ENCODE measurements at places on chromosomes 7 and 10.

- DNase-seq, result peak; percentile 54
Observed at GRCh38 chr10:83607959-83608745, 531.2 kb upstream of the GHITM start.

- peak; percentile 85 for DNase-seq
Observed at GRCh38 chr7:519484-520390, at the start of gene PDGFA. TSS of gene PDGFA (minus strand) at chr7:519846. CDS start at chr7:519001, 845 bp downstream.

DNA sequence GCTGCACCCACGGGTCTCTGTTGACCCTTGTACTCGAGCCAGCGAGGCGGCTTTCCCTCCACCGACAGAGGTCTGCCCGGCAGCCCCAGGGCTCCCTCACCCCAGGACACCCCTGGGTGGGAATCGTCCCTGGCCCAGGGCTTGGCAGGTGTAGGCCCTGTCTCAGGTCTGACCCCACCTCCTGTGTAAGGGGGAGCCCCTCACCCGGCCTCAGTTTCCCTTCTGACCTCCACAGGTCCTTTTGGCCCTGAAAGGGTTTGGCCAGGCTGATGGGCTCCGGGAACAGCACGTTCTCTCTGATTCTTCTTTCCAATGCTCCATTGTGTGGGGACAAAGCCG is 25.0 kb upstream of the ELFN1 start:
- no peak for DNase-seq

GRCh38 chr7:112462236-112462635 is 12.0 kb downstream of the IFRD1 start:
- DNase-seq, result peak; percentile 90

DNA sequence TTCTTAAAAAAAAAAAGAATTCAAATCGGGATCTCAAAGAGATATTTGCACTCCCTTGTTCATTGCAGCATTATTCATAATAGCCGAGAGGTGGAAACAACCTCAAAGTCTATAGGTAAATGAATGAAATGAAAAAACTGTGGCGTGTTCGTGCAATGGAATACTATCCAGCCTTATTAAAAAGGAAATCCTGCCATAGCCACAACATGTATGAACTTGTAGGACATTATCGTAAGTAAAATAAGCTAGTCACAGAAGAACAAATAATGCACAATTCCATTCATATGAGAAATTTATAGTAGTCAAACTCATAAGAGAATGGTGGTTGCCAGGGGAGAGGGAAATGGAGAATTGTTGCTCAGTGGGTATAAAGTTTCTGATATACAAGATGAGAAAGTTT is 37.9 kb downstream of the GRK5 start:
- no peak for DNase-seq

DNA sequence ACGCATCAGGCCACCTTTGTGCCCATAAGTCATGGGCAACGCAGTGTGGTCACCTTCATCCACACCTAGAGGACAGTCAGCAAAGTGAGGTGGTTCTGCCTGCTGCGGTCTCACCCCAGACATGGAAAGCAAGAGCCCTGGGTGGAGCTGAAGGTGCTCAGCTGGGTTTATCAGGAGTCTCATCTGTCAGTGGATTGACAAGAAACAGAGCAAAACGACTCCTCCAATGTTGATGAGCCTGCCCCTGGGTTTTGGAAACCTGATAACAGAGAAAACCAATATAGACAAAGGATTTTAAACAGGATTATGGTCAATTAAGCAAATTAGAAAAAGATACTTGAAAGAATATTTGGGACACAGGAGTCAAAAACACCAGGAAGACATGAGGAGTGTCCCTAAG is 229.3 kb upstream of the PRSS58 start:
- no peak for DNase-seq

GRCh38 chr7:129535896-129536295 is 33.6 kb downstream of the SMKR1 start:
- DNase-seq, result no peak

DNA sequence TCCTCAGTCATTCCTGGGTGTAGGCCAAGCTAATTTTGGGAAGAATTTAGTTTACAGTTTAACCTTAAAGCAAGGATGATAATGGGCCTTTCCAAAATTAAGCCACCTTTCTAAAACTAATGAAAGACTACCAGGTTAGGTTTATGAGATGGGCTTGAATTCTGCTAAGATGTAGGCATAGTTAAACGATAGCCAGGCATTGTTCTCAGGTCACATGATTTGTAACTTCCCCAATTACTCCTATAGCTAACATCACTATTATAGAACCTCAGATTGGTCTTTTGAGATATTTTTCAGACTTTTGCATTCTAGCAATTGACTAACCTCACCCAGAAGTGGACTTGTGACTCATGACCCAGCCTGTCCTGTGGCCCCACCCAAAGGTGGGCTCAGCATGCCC is 7.0 kb upstream of the NUB1 start:
- DNase-seq, result no peak

GRCh38 chr10:3126741-3127346 is 45.7 kb downstream of the PITRM1 start:
- peak; percentile 2 for DNase-seq

DNA sequence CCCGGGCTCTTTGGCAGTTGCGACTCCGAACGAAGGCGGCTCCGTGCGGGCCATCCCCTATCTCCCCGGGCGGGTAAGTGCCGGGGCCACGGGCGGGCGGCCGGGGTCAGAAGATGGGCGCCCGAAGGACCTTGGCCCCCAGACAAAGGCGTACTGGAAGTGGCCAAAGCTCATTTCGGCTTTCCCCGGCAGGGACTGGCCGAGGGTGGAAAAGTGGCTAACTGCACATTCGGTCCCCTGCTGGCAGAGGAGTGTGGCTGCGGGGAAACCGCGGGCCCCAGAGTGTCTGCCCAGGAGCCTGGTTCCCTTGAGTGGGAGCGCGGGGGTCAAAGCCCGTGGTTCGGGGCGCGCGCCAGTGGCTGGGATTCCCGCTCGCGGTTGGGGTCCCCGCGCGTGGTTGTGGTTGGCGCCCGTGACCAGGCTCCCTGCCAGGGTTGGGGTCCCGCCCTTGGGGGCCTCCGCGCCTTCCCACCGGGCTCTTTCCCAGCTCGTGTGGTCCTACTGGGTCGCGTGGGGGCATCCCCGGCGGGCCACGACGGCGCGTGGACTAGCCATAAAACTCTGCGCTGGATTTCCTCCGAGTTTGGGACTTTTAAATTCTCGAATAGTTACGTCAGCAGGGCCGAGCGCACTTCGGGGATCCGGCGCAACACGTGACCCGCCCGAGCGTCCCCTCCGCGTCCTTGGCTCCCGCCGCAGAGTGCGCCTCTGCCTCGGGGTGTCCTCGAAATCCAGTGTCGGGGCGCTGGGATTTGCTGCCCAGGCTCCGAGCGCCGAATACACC is 124.4 kb downstream of the TACC2 start:
- peak; percentile 92 for DNase-seq

DNA sequence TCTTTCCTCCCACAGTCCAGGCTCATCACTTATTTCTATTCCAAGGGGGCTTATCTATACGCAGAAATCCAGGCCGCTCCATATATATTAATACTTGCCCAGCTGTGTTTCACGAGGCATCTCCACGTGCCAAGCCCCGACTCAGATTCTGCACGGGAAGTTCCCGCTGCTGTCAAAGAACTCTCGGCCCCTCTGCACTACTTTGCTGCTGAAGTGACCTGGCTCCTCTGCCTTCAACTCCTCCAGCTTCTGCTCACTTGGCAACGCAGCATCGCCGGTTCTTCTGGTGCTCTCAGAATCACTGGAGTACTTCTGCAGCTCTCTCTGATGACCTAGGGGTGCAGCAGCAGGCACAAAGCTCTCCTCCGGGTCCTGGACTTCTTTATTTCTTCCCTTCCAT is 9.7 kb upstream of the CHST12 start:
- DNase-seq, result no peak

DNA sequence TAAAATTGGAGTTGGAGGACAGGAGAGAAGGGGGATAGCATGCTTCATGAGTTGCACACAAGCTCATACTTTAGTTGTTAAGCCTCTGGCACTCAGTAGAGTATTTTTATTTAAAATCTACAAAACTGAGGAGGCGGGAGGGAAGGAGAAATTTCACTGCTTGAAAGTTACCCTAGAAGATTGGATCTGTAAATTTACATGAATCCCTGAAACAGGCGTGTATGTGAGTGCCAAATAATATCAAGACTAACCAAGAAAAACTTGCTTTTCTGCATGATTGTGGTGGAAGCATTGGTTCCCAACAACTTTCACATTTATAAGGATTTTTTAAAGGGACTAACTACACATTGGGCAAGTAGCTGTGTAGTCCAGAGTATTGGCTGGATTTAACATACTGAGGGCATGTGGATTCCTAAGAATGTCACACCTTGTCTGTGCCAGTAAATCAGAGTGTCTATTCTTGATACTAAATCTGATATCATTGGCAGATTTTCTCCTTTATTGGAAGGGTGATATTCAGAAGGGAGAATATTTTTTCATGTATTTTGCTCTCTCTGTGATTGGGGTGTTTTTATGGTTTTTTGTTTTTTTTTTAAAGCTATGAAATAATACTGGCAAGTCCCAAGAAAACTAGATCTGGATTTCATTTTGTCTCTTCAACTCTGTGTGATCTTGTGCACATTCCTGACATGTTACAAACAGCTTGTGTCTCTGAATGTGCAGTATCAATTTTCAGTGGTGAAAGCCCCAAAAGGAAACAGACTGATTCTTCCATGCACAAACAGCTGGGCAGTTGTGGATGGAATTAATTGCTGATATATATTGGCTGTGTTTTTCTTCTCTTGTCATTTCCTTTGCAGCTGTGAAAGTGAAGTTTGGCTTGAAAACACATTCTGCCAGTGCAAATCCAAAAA is 67.2 kb downstream of the ADD3 start:
- peak; percentile 91 for DNase-seq

GRCh38 chr7:81460250-81461045 is 309.4 kb downstream of the HGF start:
- no peak for DNase-seq

GRCh38 chr7:127798023-127798422 is 146.0 kb downstream of the SND1 start:
- DNase-seq, result peak; percentile 36

- no peak for DNase-seq
Observed at GRCh38 chr7:16719699-16720098, 33.9 kb upstream of the TSPAN13 start.

- DNase-seq, result peak; percentile 93
Observed at GRCh38 chr7:47501406-47501805, 80.5 kb downstream of the TNS3 start.

DNA sequence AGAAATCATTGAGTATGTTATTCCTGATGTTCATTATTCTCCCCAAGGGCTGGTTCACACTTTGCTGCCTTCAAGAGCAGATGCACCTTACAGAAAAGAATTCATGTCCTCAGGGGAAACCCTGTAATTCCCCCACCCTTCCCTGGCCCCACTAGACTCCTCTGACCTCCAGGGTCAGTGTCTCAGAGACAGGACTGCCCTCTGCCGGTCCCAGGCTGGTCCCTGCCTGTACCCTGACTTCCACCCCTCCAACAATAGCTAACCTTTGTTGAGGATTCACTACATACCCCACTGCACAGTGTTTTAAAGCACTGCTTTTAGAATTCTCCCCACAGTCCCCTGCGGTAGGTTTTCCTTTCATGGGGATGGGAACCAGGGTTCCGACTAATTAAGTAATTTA is 4.4 kb upstream of the SEPHS1 start:
- DNase-seq, result no peak

GRCh38 chr7:13577566-13578145 is 411.8 kb downstream of the ETV1 start:
- DNase-seq, result no peak

- no peak for DNase-seq
Observed at GRCh38 chr7:94276027-94276426, 118.7 kb upstream of the COL1A2 start.

GRCh38 chr10:99329554-99330346 is 594 bp downstream of the CNNM1 start:
- peak; percentile 54 for DNase-seq

DNA sequence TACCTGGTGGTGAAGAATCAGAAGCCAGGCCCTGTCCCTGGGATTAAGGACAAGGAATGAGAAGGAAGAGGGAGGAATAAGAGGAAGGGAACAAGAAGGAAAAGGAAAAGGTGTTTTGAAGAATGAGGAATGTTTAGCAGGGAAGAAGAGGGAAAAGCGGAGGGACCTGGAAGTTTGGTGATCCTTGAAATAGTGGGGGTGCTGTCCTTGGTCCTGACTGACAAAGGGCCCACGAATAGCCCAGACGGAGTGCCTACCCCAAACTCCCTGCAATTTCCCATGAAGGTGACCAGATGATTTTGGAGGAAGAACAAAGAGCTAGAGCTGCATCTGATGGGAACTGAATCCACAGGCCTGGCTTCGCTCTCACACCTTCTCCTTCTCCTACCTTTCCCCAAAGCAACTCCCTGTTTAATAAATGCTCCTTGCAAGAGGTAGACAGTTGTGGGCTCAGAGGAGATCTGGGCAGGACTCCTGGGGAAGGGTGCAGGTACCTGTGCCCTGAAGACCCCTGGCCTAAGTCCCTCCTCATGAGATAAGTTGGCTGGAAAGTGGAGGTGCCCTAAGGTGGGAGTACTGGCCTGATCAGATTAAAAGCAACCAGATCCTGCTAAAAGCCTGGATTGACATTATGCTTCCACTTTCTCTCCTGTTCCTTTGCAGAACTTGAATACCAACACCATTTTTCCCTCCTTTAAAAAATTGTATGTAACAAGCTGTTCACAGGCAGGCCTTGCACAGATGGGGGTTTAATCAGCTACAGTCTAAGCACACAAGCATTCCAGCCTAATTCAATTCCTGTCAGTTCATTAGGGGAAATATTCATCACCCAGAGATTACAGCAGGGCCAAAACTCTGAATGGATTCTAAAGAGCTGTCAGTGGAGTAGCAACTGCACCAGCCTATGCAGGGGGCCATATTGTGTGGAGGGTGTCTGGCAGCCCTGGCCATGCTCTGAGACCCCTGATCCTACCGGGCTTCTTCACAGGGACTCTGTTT is 19.4 kb downstream of the KAZALD1 start:
- DNase-seq, result peak; percentile 50

DNA sequence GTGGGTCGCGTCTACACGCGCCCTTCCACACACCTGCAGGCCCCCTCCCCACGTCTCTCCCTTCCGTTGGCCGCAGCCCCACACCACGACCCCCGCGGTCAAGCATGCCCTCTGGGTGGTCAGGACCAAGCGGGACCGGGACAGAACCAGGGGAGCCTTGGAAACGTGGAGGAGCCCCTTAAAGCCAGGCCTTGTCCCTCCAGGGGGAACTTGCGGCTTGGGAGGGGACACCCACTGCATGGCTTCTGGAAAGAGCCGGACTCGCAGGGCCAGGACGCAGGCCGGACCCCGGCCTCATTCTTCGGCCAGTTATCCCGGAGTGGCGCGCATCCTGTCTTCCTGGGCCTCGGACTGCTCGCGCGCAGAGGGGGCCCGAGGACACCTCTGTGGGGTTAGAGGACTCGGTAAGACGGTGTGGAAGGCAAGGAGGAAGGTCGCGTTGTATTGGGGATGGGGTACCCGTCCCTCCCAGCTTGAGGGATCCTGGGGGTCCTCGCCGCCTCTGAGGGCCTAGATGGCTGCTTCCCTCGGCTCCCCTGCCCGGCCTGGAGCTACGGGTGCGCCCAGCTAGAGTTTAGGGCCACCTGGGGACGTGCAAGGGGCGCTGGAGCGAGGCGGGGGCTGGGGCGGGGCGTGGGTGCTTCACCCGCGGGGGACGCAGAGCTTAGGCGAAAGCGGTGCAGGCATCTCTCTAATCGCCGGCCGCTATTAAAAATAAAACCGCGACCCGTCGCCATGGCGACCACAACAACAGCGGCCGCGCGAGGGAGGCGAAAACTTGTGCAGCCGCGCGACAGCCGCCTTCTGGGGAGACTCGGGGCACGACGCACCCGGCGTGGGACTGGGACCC is 1.8 kb upstream of the PDGFA start:
- peak; percentile 65 for DNase-seq

All from adipocyte (in vitro differentiated cells).